ENCODE measurements at places on chromosomes 7 and 10.
A peak's percentile ranks its signal among the peaks of the same experiment; 100 is the strongest.

DNA sequence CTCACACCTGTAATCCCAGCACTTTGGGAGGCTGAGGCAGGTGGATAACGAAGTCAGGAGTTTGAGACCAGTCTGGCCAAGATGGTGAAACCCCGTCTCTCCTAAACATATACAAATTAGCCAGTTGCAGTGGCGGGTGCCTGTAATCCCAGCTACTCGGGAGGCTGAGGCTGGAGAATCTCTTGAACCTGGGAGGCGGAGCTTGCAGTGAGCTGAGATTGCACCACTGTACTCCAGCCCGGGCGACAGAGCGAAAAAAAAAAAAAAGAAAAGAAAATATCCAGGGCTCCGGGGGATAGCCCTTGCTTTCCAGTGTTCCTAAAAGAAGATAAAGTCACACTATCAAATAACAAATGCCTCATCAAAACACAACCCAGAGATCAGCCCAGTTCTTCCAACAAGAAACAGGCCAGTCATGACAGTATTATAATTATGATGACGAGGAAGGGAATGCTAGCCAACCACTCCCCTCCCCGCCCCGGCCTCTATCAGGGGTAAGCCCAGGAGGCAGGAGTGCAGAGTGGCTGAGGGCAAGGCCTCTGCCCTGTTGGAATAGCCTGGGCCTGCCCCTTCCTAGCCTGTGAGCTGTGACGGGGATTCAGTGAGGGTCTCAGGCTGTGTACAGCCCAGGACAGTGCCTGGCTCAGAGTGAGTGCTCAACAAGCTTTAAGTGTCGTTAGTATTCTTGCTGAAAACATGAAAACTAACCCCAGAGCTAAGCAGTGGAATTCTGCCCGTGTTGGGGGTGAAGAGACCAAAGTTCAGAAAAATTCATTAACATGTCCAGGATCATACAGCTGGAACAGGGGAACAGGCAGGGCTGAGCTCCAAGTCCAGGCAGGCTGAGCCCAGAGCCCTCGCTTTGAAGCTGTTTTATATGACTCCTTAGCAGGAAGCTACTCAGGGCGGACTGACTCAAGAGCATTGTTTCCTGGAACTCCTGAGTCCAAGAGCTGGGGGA is 54.3 kb downstream of the FAM241B start:
- DNase-seq, result no peak

GRCh38 chr7:96304573-96304972 is 17.3 kb downstream of the SLC25A13 start:
- peak; percentile 37 for DNase-seq

- DNase-seq, result peak; percentile 76
Observed at GRCh38 chr7:81833401-81833800, 63.6 kb upstream of the HGF start.

- DNase-seq, result no peak
Observed at GRCh38 chr7:54964136-54964535, 54.7 kb upstream of the EGFR start.

DNA sequence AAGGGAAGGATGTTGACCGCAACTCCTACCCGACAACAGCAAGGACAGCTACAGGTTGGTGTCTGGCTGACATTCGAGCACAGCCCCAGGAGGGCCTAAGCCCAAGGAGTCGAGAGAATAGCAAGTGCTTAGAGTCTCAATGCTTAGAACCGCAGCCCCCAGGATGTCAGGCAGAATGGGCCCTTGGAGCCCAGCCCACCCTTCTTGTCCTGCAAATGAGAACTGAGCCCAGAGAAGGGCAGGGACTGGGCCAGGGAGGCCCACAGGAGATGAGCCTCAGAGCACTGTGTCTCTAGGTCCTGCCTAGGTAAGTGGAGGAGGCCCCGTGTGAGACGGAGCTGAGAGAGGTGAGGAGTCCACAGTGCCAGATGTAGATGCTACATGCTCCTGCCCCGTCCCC is 173.3 kb upstream of the ZMIZ1 start:
- DNase-seq, result no peak

- DNase-seq, result no peak
Observed at GRCh38 chr10:23461557-23461956, 22.7 kb downstream of the OTUD1 start.

GRCh38 chr10:14296065-14296709 is 34.5 kb downstream of the FRMD4A start:
- no peak for DNase-seq

DNA sequence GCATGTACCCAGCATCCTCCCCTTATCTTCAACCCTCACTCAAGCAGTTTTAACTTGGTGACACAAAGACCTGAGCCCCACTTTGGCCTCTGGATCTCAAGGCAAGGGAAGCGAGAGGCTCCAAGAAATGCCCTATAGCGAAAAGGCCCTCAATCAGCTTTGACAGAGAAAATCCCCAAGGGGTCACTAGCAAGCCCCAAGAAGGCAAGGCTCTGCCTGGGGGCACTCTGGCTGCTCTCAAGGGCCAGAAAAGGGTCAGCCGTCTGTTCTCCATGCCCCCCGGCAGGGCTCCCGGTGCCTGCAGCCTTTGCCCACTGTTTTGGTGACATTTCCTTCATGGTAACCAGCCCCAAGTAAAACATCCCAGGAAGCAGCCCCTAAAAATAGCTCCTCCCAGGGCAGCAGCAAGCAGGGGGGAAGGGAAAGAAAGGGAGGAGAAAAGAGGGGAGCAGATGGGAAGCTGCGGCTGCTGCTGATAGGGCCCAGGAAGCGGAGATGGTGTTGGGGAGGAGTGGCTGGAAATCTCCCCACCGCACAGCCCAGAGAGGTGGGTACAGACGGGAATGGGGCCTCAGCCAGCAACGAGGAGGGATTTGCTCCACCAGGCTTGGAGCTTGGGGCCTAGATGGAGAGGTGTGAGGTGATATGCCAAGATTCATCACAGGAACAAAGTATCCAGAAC is 7.1 kb downstream of the CAMK2G start:
- DNase-seq, result peak; percentile 44

- DNase-seq, result no peak
Observed at GRCh38 chr10:120997756-120998155, 146.6 kb downstream of the WDR11 start.

- DNase-seq, result no peak
Observed at GRCh38 chr7:101243646-101244374, 1.1 kb downstream of the FIS1 start.

DNA sequence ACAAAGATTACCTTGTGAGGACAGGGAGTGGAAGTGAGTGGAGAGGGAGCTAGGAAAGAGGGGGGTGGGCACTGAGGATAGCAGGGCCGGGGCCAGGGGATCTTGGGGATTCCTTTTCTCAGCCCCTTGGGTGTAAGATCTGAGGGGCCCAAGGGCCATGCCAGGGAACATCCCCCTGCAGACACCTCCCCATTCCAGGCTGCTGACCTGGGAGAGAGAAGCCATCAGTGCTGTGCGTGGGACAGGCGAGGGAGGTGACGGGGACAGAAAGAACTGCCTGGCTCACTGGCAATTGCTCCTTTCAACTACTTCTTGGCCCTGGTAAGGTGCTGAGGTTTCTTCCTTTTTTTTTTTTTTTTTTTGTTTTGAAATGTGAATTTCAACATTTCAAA is 12.0 kb upstream of the BTBD16 start:
- DNase-seq, result no peak

GRCh38 chr10:72108830-72109635 is 20.7 kb upstream of the SPOCK2 start:
- DNase-seq, result no peak

DNA sequence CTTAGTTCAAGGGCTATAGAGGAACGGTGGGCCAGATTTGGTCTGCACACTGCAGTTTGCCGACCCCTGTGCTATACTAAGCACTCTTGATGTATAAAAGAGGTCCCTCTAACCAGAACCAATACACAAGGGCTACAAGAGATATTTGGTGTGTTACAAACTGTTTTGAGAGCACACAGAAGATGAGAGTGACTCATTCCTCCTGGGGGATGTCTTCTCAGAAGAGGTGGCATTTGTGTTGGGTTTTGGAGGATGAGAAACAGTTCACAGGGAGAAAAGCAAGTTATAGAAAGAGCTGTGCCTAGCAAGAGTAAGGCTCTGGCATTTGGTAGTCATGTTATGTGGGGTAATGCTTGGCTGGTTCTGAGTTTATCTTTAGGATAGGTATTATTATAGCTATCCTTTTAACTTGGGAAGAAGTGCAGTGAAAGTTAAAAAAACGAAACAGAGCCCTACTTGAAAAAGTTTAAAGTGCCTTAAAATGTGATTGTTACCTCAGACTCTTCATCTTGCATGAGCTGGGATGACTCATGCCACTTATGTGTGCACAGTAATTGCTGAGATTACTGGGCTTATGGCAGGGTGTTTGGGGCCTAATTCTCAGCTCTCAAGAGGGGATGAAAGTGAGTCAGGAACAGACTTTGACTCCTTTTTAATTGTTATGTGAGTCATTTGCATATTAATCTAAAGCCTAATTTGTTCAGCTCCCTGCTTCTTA is 160.4 kb downstream of the KIF20B start:
- DNase-seq, result peak; percentile 74

DNA sequence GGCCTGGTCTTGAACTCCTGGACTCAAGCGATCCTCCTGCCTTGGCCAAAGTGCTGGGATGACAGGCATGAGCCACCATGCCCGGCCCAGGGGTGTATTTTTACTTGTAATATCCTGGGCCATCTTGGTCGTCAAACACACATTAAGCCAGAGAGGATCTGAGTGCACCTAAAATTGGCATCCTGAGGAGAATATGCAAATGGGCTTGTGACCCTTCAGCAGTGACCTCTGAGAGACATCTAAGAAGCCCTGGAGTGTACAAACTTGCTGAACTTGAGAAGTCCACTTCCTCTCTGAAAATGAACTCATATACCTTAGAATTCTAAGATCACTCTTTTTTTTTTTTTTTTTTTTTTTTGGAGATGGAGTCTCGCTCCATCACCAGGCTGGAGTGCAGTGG is 372.0 kb upstream of the C7orf33 start:
- DNase-seq, result no peak

- DNase-seq, result no peak
Observed at GRCh38 chr7:55501611-55502010, 70.7 kb downstream of the VOPP1 start.

DNA sequence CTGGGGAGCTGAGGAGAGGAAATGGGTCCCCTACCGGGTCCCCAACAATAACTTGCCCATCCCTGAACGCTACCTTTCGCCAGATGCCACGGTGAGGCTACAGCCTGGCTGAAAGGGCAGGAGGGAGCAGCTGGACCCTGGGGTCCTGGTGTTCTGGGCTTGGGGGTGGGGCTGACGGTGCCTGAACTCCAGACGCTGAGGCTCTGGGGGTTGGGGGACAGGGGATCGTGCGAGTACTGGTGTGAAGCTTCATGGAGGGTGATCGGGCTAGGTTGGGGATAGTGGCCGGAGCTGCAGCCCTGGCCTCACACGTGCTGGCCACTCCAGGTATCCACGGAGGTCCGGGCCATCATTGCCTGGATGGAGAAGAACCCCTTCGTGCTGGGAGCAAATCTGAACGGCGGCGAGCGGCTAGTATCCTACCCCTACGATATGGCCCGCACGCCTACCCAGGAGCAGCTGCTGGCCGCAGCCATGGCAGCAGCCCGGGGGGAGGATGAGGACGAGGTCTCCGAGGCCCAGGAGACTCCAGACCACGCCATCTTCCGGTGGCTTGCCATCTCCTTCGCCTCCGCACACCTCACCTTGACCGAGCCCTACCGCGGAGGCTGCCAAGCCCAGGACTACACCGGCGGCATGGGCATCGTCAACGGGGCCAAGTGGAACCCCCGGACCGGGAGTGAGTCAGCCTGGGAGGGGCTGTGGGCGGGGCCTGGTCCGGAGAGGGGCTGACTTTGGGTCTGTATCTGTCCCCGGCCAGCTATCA is 8.3 kb downstream of the AEBP1 start:
- DNase-seq, result no peak

Measured in fibroblast of skin of right quadriceps (primary cell).